ENCODE measurements at places on chromosomes 7 and 10.

GRCh38 chr7:71804256-71804655 lies 607.9 kb downstream of the CALN1 start:
- DNase-seq, result no peak

DNA sequence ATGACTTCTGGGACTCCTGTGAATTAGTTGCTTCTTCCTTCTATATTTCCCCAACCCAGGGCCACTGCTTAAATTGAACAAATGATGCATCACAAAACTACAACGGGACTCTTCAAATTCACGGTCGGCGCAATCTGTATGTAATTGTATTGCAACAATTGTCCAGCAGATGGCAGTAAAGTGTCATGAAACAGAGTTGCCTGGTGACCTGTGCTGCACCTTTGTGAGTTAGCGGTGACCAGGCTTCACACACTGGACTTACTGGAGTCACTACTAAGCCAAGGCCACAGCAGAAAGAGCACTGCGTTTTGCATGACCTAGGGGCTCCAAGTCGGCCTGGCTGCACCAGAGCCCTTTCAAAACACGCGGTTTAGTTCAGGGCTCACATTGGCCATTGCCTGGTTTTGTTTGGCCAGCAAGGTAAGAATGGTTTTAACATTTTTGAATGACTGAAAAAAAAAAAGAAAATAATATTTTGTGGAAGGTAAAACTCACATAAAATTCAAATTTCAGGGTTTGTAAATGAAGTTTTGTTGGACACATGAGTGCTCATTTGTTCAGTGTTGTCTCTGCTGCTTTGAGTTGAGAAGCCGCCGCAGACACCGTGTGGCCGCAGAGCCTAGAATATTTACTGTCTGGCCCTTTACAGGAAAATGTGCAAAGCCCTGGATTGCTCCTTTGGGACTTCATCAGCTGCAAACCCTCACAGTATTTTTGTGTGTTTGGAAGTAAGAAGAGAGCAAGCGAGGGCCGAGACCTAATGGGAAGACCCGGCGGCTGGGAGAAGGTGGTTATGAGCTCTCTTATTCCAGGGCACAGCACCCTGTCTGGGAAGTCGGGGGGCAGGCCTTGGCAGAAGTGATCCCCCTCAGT lies 23.2 kb upstream of the ZNF32 start:
- peak; percentile 41 for DNase-seq

DNA sequence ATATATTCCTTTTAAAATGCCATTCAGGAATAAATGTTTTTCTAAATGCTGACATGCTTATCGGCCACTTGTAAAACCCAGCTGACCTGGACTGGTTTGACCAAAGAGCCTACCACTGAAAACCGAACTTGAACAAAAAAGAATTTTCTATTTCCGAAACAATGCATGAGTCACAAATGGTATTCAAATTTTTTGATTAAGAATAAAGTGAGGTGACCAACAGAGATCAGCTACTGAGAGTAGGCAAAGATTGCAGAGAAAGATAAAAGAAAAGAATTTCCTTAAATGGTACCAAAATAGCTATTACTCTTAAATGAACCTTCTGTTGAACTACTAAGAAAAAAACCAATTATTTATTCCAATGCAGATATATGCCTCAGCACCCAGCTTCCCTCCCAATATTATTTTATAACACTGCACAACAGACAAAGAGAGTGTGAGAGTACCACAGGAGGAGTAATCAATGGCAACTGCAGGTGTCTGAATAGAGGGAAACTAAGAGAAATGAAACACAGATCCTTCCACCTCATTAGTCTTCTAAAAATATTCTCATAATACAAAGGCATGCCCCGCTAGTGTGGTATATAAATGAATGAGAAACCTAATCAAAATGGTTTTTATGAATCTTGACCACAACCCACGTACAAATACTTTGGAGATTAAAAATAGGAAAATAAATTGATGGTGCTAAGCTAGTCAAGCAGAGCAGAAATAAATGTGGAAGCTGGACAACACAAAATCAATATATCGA lies 20.1 kb downstream of the OSBPL3 start:
- DNase-seq, result no peak

DNA sequence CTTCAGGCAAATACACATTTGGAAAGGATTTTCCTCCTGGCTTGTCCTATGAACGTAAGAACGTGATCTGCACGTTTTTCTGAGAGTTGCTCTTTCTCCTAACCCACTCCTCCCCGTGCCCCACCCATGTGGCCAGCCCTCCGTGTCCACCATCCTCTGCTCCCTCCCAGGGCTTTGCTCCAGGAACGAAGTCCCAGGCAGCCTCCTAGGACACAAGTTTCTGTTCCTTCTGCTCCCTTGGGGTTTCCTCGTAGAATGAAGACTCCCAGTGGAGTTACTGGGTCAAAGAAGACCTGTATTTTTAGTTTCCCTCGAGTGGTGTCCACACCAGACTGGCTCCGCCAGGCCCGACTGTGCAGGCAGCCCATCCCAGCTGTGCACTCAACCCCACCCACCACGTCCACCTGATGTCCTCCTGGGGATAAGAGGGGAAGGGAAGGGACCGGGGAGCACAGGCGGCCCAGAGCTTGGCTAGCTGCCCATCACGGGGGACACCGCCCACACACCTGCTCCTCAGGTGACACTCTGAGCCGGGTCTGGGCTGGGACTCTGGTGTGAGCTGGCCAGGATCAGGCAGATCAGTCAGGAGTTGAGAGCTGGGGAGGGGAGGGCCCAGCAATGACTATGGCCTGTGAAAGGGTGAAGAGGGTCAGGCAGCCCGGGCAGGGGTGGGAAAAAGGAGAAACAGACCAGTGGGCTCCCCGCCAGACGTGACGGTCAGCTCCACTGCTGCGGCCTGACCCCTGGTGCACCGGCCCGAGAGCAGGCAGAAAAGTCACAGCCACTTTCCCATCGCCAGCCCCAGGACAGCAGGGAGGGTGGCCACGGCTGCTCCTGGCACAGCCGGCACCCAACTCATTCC lies 54.3 kb upstream of the PPP2R2D start:
- DNase-seq, result peak; percentile 23

GRCh38 chr7:15057272-15057671 lies 154.7 kb upstream of the DGKB start:
- no peak for DNase-seq

GRCh38 chr7:142587578-142588191 lies 161.6 kb upstream of the PRSS1 start:
- DNase-seq, result peak; percentile 68

- DNase-seq, result no peak
These were observed 230.5 kb downstream of the TCF7L2 start for GRCh38 chr10:113180401-113181154.

- no peak for DNase-seq
These were observed 5.1 kb downstream of the VENTX start for GRCh38 chr10:133242611-133243356.

DNA sequence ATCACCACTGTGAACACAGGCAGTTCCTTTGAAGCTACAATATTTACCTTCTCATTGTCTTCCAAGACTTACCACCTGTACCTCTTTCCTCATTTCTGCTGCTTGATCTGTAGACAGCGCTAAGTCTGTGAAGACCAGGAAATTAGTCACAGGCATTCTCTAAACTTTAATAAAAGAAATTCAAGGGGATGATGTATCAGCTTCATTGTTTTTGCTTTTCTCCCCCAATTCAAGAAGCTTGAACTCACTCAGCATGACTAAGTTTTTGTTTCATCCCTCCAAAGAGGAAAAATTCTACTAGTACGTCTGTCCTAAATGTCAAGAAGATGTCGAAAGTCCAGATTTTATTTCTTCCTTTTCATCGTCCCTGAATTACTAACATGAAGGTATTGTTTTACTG lies 75.3 kb upstream of the PPP1R9A start:
- DNase-seq, result no peak

DNA sequence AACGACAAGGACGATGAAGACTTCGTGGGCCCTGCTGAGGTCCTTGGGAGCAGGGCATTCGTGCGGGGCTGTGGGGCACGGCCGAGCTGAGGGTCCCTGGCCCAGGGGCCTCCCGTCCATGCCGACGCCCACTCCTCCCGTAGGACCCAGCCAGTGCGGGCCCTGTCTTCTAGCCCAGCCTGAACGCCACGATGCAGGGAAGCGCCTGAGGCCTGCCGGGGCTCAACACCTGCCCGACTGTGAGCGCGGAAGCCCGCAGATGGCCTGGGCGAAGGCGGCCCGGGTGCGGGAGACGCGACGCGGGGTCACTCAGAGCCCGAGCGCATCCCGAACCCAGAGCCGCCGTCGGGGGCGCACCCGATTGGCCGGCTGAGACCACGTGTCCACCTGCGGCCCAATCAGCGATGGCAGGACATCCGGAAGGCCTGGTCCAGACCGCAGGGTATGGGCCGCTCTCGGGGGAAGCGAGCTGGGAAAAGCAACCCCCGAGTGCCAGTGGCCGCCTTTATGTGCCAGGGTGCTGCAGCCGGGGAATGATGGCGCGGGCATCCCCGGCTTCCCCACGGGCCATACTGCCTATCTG lies 151.0 kb downstream of the NRF1 start:
- no peak for DNase-seq

GRCh38 chr10:11173042-11173441 lies 155.4 kb downstream of the CELF2 start:
- DNase-seq, result no peak

DNA sequence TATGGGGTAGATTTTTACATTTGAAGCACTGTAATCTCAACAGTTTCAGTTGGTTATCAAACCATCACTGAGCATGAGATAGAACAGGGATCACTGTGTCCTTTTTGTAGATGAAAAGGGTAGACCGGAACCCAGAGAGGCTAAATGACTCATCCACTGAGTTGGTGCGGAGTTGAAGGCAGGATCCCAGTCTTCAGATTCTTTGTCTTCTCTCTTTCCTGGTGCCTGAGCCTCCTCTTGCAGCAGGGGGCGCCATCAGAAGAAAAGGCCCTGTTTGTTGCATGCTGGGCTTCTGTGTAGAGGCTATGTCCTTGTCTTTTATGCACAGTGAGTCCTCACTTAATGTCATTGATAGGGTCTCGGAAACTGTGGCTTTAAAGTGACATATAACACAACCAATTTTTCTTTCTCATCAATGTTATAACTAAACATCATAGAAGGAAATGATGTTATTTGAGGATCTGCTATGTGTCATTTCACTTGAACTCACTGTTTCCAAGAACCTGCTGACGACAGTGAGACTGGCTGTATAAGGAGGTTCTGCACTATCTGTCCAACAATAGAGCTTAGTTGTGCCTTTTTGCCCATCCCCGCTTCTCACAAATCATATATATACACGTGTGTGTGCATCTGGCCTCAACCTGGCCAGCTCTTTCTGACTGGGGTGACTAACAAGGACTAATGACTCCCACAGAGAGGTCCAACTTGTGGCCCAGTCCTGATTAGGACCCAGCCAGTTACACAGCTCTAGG lies 14.3 kb downstream of the ZNF282 start:
- DNase-seq, result peak; percentile 62

GRCh38 chr7:55245271-55245723 lies 119.8 kb upstream of the LANCL2 start:
- DNase-seq, result no peak

DNA sequence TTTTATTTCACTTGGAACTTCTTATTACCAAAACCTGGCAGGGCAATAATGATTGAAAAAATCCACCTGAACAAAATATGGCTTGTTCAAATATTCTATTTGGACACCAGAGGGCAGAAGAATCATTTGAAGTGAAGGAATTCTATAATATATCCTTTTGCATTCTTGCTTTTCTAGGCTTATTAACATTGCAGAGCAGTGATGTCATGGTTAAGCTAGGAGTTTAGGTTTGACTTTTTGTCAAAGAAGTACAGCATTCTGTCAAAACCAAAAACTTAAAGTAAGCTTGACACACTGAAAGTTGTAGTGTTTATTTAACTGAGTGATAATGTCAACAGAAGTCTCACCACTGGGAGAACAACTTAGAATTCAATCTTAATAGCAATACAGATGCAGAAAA lies 156.0 kb downstream of the SEMA3D start:
- DNase-seq, result peak; percentile 62
